ENCODE measurements at places on chromosomes 2 and 18.

GRCh38 chr18:9971313-9971920 lies 57.6 kb downstream of the VAPA start:
- DNase-seq = peak; percentile 50

DNA sequence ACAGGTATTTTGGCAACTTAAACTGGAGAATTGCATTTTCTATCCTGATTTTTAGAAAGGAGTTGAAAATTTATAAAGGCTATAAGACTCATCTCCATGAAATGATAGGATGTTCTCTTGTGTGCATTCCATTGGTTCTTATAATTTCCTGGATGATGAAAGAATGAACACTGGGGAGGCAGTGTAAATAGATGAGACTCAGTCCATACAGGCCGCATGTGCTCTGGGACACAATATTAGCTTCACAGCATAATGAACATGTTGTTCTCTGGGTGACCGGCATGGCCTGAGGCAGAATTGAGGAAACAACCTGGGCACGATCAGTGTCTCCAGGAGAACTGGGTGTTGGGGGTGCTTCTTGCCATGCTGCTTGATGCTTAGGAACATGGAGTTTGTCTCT lies 38.8 kb downstream of the AOX1 start:
- DNase-seq = no peak

DNA sequence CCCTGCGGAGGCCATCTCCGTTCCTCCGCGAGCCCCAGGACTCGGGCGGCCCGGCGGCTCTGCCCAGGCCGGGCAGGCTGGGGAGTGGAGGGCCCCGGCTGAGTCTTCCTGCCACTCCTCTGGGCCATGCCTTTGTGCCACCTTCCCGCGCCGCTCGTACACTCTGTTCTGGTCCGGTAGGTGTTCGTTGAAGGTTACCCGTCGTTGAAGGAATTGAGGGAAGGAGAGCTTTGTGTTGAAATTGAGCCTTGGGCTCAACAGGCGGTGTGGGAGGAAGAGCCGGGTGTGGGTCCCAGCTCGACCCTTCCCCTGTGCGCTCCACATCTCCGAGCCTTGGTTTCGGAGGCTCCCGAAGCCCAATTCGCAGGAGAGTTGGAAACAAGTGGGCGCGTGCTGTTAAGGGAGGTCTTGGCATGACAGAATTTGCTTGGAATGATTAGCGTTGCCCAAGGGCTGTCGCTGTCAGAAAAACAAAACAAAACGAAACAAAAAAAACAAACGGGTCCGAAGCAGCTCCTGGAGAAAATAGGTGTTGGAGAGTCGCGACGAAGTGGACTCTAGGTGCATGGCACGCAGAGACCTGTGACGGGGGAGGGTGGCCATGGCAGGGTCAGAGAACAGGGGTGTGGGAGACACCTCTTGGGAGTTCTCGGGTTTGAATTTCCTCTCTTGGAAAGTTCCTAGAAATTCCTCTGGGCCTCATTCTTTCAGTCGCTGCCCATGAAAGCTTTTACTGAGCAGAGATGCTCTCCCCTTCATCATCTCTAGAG lies 1.2 kb upstream of the MZT2A start:
- no peak for DNase-seq

GRCh38 chr2:158486150-158486969 lies 29.6 kb downstream of the PKP4 start:
- DNase-seq = no peak

DNA sequence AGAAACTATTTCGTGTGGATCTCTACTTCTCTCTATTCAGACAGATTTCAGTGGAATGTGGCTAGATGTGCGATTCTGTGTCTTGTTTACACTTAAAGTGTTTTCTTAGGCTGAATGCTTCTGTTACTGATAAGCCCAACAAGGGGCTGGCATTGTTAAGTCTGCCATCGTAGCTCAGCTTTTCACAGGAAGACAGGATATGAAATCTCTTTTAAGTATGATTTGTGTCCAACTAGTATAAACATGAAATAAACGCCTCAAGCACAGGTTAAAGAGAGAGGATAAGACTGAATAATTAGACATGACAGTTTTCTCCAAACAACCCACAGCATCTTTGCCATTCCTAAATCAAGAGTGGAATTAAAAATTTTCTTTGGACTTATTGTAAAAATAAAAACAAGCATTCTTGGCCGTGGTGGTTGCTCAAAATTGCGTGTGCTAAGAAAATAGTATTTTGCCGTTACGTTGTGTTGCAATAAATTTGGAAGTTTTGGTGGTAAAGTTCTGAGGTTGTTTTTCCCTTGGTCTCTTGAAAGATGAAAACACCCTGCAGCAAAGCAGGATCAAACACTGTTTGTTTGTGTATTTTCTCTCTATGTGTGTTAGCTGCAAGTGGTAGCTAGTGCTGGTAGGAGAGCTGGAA lies 1.0 kb downstream of the VIT start:
- DNase-seq = no peak

DNA sequence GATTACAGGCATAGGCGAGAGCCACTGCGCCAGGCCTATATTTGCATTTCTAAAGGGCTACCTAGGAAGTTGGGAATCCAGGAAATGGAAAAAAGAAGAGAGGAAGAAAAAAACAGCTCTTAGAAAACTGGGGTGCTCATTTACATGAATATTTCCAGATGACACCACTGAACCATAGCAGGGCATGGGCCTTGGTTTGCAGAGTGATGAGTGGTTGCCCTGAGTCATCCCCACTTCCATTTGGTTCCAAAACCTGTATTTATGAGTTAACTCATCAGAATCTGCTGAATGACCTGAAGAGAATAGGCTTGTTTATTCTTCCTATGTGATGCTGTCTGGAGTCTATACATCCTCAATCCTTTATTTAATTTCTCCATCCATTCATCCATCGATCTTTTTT lies 36.2 kb downstream of the EHD3 start:
- no peak for DNase-seq

DNA sequence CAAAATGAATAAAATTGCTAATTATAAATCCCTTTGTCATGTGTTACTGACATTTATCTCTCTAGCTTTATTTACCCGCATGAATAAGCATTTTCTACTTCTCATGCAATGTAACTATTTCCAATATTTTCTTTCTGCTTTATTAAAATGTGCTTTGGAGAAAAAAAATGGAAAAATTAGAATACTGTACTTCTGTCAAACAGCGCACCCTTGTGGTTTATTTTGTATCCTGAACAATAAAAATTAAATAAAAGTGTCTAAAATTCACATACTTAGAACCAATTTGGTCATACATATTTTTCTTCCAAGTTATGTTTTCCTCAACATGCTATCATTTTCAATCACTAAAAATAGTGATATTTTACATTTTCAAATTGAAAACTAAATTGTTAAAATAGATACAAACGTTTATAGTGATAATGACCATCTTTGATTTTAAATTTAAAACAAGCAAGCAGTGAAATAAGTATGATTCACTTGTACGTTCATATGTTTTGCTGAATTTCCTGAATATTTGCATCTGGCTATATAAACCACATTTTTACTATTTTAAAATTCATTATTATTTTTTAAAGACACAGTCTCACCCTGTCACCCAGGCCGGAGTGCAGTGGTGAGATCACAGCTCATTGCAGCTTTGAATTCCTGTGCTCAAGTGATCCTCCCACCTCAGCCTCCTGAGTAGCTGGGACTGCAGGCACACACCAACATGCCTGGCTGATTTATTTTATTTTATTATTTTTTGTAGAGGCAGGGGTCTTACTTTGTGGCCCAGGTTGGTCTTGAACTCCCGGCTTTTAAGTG lies 95.9 kb upstream of the GRB14 start:
- DNase-seq = no peak

- DNase-seq = no peak
Measured at GRCh38 chr2:73640946-73641766, 1.1 kb downstream of the NAT8 start.

DNA sequence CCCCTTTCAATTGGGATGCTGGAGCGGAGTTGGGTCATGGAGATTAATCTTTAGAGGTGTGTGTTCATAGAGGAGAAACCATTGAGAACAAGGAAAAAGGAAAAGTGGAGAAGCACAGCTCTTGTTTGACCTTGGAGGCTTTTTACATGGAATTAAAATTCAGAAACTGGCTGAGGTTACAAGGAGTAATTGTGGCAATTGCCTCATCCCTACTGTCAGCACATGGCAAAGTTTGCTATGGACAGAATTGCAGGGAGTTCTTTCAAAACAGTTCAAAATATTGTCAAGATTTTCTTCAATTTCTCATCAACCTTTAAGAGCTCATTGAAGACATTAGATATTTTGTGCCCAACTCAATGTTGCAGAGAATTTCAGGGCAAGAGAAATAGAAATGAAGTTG lies 232.7 kb downstream of the SLC8A1 start:
- no peak for DNase-seq

- no peak for DNase-seq
Measured at GRCh38 chr18:55981712-55982475, 393.9 kb upstream of the TCF4 start.

GRCh38 chr2:216736326-216736725 lies 41.0 kb upstream of the IGFBP5 start:
- DNase-seq = no peak

- DNase-seq = no peak
Measured at GRCh38 chr2:119263656-119264055, 40.0 kb downstream of the STEAP3 start.

DNA sequence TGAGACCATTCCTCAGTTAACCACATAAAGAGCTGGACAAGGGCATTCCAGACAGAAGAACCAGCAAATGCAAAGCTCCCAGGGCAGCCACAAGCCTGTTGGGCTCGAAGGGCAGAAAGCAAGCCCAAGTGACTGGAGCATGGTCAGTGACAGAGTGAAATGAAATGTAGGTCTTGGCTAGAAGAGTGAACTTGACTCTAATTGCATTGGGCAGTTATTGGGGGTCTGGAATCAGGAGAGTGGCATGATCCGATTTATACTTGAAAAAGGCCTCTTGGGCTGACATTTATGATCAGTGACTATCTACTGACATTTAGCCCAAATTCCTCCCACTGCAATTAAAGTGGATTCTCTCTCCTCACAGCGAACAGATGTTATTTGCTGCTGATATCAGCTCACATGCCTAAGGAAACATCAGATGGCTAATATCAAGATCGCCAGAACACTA lies 152.5 kb upstream of the KLF7 start:
- DNase-seq = no peak

DNA sequence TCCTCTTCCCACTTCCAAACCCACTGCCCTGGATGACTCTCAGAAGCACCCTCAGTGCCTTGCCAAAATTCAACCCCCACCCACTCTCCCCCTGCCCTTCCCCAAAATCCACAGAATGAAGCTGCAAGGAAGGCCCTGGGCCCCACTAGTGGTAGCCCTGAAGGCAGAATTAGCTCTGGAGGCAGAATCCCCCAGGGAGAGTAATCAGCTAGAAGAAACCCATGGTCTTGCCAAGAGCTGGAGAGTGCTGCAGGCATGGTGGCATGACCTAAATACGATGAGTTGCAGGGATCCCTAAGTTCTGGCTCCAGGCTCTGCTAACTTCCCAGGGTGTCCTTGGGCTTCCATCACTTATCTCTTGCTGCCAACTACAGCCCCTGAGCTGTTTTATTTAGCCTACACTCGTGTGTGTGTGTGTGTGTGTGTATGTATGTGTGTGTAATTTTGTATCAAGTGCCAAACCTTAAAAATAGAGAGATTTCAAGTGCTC lies 7.9 kb downstream of the GAD1 start:
- DNase-seq = no peak

DNA sequence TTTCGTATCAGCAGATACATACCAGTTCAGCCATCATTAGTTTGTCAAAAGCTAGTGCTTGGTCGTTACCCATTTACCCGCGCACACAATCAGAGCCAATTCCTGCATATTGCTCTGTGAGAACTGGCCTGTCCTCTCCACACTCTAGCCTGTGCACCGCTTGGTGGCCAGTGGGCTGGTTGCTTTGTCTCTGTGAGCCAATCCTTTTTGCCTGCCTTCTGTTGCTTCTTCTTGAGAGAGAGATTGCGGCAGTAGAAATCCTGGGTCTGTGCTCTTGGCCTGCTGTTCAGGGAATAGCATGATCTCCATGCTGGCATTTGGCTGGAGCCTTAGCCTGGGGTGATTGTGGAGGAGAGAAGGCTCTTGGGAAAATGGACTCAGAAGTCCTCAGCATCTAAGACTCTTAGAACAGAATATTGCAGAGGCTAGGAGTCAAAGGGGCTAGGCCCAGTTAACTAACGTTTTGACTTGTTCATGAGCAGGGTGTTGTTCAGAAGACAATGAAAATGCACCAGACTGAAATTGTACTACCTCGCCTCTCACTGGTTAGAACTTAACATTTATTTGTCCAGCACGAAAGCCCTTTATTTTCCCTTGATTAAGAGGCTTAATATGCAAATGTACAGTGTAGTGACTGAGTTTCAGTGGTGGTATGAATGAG lies 37.1 kb downstream of the MAP4K4 start:
- no peak for DNase-seq

GRCh38 chr2:20165677-20166509 lies 59.0 kb downstream of the SDC1 start:
- DNase-seq = no peak

- DNase-seq = peak; percentile 27
Measured at GRCh38 chr18:13464432-13465123, 246.0 kb downstream of the LDLRAD4 start.

DNA sequence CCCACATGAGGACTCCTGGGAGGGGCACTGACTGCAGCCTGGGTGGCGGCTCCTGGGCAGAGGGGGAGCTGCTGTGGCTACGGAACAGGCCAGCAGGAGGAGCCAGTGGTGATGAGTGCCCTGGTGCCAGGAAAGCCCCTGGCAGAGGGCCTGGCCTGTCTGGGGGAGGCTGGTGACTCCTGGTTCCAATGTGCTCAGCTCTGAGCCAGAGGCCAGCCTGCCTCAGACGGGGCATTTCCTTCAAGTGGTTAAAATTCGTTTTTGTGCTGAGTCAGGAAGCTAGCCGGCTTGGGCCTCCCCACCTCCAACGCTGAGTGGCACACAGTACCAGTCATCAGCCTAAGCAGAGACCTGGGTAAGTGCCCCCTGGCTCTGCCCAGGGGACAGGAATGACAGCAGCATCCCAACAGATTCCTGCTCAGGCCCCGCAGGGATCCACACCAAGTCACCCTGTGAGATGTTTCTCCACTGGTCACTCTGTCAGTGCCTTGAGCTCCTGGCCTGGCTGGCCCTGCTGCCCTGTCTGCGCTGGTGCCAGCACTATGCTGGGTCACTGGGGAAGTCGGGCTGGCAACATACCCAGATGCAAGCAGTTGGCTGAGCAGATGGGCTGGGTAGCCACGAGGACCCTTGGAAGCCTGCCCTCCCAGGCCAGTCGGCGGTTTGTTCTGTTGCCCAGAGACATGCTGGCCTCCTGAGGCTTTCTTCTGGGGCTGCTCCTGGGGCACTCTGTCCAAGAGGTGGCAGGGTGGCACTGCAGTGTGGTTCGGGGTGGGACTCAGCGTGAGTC lies 7.1 kb upstream of the KLF11 start:
- DNase-seq = no peak
